ENCODE measurements at places on chromosomes 3 and 15. TPM values are rescaled to one million over a fixed set of nuclear protein-coding genes. Genes with fewer than 3 reads are reported as not detected.

ARHGEF3 gene
- total RNA-seq: 50.0 TPM

GOLGA6L4 gene
- 9.1 TPM for total RNA-seq

SPESP1 gene
- 3.0 TPM for total RNA-seq

KBTBD8 gene
- 4.3 TPM for total RNA-seq

SCN11A gene
- total RNA-seq: 34.5 TPM

MCTP2 gene
- total RNA-seq: 50.7 TPM

WDR5B gene
- 7.2 TPM for total RNA-seq

COL7A1 gene
- total RNA-seq: 62.9 TPM

COL6A6 gene
- total RNA-seq: 0.34 TPM

RLBP1 gene
- total RNA-seq: not detected

AADAC gene
- not detected for total RNA-seq

GABRR3 gene
- 0.10 TPM for total RNA-seq

DUOXA1 gene
- 87.3 TPM for total RNA-seq

RBM5 gene
- 220 TPM for total RNA-seq

LRTM1 gene
- not detected for total RNA-seq

IL16 gene
- total RNA-seq: 18.5 TPM

AMOTL2 gene
- 76.2 TPM for total RNA-seq

MUC20 gene
- total RNA-seq: 84.4 TPM

GOLGA8R gene
- 9.9 TPM for total RNA-seq

IL5RA gene
- total RNA-seq: not detected

NCEH1 gene
- 20.7 TPM for total RNA-seq

INKA1 gene
- 13.8 TPM for total RNA-seq

LAMB2 gene
- 311 TPM for total RNA-seq

SAMD7 gene
- total RNA-seq: not detected

ECE2 gene
- 0.81 TPM for total RNA-seq

MAGI1 gene
- total RNA-seq: 45.5 TPM

THSD4 gene
- 57.9 TPM for total RNA-seq

RASSF1 gene
- total RNA-seq: 21.2 TPM

ALDH1A2 gene
- total RNA-seq: 72.7 TPM

ALS2CL gene
- total RNA-seq: 64.5 TPM

CLDN16 gene
- 1.1 TPM for total RNA-seq

CCDC13 gene
- total RNA-seq: 1.2 TPM

FBXL22 gene
- total RNA-seq: 13.3 TPM

FBLN2 gene
- 42.7 TPM for total RNA-seq

POPDC2 gene
- 13.9 TPM for total RNA-seq

FBXO40 gene
- total RNA-seq: 0.23 TPM

NAALADL2 gene
- total RNA-seq: 59.2 TPM

All from ureter (tissue), 1 donor.